CD4-positive, alpha-beta T cell treated with Interleukin-15 for 4 hours (primary cell): ENCODE measurements at places on chromosomes 2 and 18.

DNA sequence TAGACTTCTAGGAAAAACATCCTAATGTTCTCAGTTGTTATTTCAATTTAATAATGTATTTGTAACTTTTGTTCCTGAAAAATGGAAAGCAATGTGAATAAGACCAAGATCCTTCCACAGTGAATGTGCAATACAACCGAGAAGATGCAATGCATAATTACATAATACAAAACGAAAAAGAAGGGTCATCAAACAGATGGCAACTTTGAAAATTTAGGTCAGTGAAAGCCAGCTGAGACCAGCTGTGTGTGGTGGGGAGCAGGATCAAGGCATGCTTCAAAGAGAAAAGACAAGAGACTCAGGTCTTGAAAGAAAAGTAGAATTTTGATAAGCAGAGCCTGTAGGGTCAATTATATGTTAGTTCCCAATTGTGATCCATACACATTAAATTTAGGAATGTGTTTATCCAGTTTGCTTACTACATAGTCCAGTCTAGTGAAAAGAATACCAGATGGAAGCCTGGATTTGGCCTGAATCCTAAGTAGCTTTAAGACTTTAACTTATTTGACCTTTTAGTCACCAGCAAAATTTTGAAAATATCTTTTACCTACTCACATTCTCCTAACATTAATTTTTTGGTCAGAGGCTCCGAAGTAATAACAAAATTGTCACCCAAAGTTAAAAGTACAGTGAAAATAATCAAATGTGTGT lies 93.7 kb downstream of the COBLL1 start:
- DNase-seq, result no peak

- DNase-seq, result no peak
These were observed 213.3 kb downstream of the SETBP1 start for GRCh38 chr18:44893966-44894365.

GRCh38 chr2:36960005-36960675 lies 6.2 kb downstream of the STRN start:
- no peak for DNase-seq

DNA sequence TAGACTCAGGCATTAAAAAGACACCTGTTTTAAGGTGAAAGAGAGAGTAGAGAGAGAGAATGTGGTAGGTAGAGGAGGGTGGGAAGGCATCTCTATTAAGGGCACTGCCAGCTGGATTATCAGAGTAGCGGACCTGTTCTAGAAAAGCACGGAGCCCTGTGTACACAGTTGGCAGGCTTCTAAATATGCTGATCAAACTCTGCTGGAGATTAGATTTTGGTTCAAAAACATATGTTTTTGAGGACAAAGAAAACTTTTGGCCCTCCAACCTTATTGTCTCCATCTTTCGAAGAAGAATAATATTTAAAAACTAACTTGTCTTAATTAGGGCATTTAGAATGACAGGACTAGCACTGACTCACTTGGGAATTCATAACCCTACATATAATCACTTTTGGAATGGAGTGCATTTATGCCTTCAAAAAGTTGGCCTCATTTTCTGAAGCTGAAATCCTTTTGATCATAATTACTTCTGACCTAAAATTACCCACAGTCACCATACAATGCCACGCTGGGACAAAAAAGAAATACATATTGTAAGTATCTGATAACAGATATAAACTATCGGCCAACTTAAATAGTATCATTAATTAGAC lies 254.6 kb downstream of the MEIS1 start:
- no peak for DNase-seq

GRCh38 chr2:236334122-236334876 lies 70.1 kb upstream of the ASB18 start:
- DNase-seq, result no peak

- DNase-seq, result no peak
These were observed 29.9 kb downstream of the LYPD6B start for GRCh38 chr2:149068225-149068995.

DNA sequence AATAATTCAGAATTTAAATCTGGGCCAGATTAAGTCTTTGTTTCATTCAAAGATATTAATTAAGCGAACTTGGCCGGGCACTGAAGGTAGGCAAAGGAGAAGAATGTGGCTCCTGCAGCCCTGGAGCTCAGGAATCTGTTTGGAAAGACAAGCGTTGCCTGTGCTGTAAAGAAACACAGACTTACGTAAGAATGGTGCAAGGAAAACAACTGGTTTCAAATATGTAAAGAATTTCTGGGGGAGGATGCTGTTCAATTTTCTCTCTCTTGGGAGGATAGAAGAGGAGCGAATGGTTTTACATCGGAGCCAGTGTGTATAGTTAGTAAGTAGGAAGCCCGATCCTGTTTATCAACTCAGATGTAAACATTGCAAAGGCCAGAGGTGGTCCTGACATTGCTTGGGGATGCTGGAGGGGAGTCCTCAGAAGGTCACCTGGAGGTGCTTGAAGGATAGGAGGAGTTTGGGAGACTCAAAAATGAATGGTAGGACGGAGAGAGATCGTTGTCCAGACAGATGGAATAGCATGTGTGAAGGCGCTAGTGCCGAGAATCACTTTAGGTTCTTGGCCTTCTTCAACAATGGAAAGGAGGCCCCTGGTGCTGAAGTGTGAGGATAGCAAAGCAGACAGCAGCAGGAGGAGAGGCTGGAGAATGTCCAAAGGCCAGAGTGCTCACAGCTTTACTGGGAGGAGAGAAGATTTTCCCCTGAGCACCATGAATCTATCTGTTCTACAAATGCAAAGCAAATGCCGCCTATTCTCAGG lies 456.1 kb downstream of the LPIN1 start:
- DNase-seq, result no peak

GRCh38 chr2:5942204-5942603 lies 250.0 kb downstream of the SOX11 start:
- DNase-seq, result no peak

- no peak for DNase-seq
These were observed 228.9 kb downstream of the RBM43 start for GRCh38 chr2:151032741-151033191.

DNA sequence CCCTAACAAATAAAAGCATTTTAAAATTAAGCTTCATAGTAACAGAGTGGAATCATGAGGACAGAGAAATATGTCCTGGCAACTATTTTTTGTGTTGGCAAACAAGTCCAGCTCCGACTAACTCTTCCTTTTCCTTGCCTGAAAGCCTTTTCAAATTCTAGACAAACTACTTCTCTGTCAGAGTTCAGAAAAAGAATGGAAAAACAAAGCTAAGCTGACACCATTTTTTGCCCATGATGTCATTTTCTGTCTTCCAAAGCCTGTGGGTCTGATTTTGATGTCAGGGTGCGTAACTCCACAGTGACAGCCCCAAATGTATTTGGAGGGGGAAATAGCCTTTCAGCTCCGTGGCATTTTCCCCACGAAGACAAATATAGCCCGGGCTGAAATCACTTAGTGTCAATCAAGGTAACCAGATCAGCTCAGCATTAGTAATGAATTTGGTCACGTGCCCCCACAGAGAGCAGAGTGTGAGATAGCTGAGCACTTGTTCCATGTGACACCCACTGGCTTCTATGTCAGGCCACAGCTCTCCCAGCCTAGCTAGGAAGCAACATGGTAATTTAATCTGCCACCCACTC lies 233.0 kb upstream of the SIX2 start:
- DNase-seq, result no peak

GRCh38 chr2:22274661-22275060 lies 1110.3 kb upstream of the KLHL29 start:
- no peak for DNase-seq

GRCh38 chr2:46521215-46521683 lies 41.9 kb downstream of the TMEM247 start:
- no peak for DNase-seq

- DNase-seq, result no peak
These were observed 90.6 kb downstream of the KCTD1 start for GRCh38 chr18:26457611-26458353.

GRCh38 chr2:55033076-55033742 lies 17.0 kb downstream of the RTN4 start:
- no peak for DNase-seq

DNA sequence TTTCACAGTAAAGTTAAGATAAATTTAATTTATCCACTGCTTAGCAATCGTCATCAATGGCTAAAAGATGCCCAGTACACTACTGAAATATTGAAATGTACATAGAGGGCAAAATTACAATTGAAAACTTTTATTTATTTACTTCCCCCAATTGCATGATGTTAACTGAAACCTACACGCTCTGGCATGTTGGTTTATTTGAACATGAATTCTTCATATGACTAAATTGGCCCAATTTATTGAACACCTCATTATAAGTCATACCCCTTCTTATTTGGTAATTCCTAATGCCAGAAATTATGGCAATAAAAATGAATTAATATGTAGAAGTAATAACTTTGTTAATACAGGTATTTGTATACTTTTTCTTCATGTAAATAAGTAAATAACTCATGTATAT lies 183.0 kb upstream of the ZC3H15 start:
- DNase-seq, result no peak

DNA sequence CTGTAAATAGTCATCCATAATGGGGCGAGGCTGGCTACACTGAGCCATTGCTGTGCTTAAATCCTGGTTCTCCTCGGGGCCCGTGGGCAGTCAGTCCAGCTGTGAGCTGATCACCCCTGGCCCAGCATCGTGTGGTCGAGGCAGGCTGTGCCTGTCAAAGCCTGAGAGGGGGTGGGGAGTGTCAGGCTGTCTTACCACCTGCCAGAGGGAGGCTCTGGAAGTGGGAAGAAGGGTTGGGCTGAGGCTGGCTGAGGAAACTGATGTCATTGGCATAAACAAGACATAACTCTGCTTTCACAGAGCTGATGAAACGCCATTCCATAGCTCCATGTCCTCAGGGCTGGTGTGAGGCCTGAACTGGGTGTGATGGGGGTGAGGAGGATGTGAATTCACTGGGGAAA lies 49.7 kb downstream of the KLHL29 start:
- DNase-seq, result no peak

GRCh38 chr2:37671816-37672103 lies 318 bp upstream of the CDC42EP3 start:
- DNase-seq, result no peak

DNA sequence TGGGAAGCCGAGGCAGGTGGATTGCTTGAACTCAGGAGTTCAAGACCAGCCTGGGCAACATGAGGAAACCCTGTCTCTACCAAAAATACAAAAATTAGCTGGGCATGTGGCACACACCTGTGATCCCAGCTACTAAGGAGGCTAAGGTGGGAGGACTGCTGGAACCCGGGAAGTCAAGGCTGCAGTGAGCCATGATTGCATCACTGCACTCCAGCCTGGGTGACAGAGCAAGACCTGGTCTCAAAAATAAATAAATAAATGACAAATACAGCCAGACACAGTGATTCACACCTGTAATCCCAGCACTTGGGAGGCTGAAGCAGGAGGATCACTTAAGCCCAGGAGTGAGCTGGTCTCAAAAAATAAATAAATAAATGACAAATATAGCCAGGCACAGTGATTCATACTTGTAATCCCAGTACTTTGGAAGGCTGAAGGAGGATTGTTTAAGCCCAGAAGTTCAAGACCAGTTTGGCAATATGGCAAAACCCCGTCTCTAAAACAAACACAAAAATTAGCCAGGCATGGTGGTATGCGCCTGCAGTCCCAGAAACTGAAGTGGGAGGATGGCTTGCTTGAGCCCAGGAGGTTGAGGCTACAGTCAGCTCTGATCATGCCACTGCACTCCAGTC lies 6.2 kb downstream of the KANSL3 start:
- DNase-seq, result no peak

DNA sequence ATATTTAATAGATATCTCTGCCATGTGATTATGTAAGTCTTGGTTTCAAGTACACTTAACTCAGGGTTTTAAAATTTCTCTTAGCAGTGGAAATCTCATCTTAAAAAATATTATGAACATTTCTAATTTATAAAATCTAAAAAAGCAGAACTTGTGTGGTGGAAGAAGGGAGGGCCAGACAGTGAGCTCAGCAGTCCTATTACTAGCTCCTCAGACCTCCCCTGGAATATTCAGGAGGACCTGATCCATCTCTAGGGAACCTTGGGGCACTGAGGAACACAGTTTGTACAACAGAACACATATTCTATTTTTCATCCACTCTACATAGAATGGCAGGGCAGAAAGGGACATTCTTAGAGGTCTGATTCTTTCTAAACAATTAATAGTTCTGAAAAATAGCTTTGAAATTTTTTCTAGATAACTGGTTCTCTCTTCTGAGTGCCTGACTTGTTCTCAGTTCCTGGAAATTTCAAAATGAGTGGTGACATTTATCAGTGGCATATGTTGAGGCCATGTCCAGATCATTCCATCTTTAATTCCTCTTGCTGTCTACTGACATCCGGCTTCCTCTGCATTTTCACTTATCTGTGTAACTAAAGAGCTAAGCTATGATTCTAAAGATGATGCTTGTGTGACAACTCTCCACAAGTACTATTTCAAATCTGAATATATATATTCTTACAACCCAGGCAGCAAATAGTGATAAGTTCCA lies 8.2 kb upstream of the MAP4K4 start:
- DNase-seq, result no peak

GRCh38 chr2:124683536-124684428 lies 658.7 kb downstream of the CNTNAP5 start:
- no peak for DNase-seq

GRCh38 chr18:79809482-79810192 lies 11.9 kb downstream of the KCNG2 start:
- no peak for DNase-seq

GRCh38 chr2:213086050-213086449 lies 65.4 kb downstream of the IKZF2 start:
- no peak for DNase-seq

GRCh38 chr2:72138011-72138881 lies 9.4 kb downstream of the CYP26B1 start:
- DNase-seq, result no peak

- no peak for DNase-seq
These were observed 8.2 kb downstream of the MXD1 start for GRCh38 chr2:69923116-69923515.

GRCh38 chr2:185456517-185456916 lies 282.1 kb upstream of the FSIP2 start:
- no peak for DNase-seq

- DNase-seq, result no peak
These were observed 112.2 kb downstream of the CPO start for GRCh38 chr2:207051385-207051965.

DNA sequence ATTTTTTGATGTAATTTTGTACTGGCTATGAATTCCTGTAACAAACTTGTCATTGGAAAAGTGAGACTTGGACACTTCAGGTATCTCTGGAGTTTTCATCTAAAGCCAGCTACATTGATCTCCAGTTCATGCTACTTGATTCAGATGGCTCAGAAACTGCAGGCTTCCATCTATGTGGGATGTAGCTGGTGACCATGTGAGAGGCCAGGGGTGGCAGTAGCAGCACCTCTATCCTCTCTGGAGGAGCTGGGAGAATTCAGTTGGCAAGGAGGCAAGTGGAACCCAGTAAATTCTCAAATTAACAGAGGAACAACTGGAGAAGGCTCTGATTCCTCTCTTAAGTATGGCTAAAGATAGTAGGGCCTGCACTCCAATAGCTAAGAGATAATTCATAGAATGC lies 10.0 kb upstream of the SPTBN1 start:
- no peak for DNase-seq

DNA sequence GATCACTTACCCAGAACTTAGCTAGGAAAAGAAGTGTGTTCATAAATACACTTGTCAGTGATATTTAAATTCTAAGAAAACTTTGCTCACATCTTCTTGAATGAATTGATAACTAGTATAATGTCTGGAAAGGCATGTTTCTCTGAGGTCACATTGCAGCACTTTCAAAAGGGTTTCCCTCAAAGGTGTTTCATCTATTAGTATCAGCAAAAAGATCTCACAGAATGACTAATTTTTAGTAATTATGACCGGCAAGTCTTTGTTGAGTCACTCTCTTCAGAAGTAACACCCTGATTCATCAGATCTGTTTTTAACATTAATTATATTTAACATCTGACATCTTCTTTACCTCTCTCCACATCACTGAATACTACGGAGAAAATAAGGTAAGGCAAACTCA lies 222.3 kb downstream of the IKZF2 start:
- DNase-seq, result peak; percentile 6

- no peak for DNase-seq
These were observed 38.4 kb downstream of the ADCY3 start for GRCh38 chr2:24881623-24882022.
